ENCODE measurements at places on chromosomes 2 and 18. TPM values are rescaled to one million over a fixed set of nuclear protein-coding genes. Genes with fewer than 3 reads are reported as not detected.

- DNase-seq = peak; percentile 68
- peak within 1 kb of the TSS; percentile 91 for H3K4me3 ChIP-seq
Observed at GRCh38 chr2:60553495-60554073, at the start of gene BCL11A. Gene BCL11A (minus strand): TSS chr2:60553654. CDS start chr2:60553270, 384 bp downstream.

DNA sequence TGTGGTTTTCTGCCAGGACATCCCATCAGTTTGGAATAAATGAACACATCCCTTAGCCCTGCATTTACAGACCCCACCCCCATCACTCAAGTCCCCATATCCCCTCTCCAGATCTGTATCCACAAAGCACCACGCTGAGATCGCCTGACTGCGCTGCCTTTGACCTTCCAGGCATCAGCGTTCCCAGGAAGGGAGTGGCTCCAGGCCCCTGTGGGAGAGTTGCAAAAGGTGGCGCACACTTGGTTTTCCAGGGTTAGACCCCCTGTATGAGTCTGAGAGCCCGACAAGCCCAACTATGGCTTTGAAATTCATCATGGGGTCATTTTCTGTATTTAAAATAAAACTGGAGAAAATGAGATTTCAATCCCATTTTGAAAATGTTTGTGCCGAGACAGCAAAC lies 137.0 kb upstream of the ZNF236 start:
- DNase-seq = no peak
- no peak overlapping the region for H3K27ac ChIP-seq
- no peaks in the 10 kb centered on the region for H3K36me3 ChIP-seq
- H3K4me1 ChIP-seq = peaks cover 33% of the 10 kb centered on the region
- peaks cover 27% of the 10 kb centered on the region for H3K27me3 ChIP-seq

GRCh38 chr2:187362151-187362550 lies 85.9 kb downstream of the CALCRL start:
- no peak overlapping the region for H3K27ac ChIP-seq
- H3K27me3 ChIP-seq = no peaks in the 10 kb centered on the region
- H3K4me1 ChIP-seq = no peaks in the 10 kb centered on the region
- DNase-seq = no peak
- no peak overlapping the region for H3K4me3 ChIP-seq

DNA sequence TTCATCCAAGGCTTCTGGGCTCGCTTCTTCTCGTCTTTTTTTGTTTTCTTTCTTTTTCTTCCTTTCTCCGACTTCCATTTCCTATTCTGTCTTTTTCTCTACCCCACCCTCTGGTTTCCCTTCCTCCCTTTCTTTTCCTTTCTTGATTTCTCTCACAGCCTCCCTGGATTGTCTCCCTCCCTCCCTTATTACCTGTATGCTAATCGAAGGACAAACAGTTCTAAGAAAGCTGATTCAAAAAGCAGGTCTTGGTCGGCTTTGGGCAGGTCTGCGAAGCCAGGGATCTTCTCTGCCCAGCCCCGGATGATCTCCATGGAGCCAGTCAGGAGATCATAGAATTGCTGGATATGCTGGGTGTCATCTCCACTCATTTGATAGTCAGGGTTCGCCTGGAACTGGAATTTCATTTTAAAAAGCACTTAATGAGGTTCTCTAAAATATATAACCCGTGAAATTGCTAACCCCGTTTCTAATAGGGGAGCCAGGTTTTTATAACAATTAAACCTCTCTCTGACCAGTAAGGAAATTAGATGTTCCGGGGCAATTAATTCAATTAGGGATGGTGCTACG lies 5.9 kb downstream of the NR4A2 start:
- peaks cover 23% of the 10 kb centered on the region for H3K27me3 ChIP-seq
- H3K27ac ChIP-seq = no peak overlapping the region
- H3K4me3 ChIP-seq = no peak overlapping the region
- H3K36me3 ChIP-seq = no peaks in the 10 kb centered on the region

DNA sequence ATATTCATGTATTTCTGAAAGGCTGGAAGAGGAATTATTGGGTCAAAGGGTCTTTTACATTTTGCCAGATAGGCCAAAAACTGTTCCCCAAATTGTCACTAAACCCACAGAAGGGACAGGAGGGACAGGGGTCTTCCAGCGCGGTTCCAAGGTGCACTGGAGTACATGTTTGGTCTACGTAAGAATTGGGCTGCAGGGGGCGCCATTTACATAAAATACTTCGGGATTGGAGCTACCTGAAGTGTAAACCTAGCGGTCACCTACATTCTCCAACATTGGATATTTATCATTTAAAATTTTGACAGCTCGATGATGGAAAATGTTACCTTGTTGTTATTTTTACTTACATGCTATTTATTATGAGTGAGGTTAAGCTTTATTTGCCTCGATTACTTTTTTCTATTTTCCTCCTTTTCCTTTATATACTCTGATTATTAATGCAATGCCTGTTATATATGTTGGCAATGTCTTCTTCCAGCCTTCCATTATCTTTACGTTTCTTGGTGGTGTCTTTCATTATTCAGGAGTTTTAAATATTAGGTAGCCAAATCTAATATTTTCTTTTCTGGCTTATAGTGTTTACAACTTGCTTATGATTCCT lies 43.0 kb upstream of the RAB6C start:
- no peaks in the 10 kb centered on the region for H3K4me1 ChIP-seq
- no peaks in the 10 kb centered on the region for H3K36me3 ChIP-seq
- no peak overlapping the region for H3K4me3 ChIP-seq
- H3K27ac ChIP-seq = no peak overlapping the region

The RUFY4 gene
- not detected for polyA plus RNA-seq

The SLC9A2 gene
- polyA plus RNA-seq = 0.13 TPM

The CRACDL gene
- polyA plus RNA-seq = 1.6 TPM

The LCT gene
- 0.01 TPM for polyA plus RNA-seq

The ZBTB7C gene
- polyA plus RNA-seq = 0.58 TPM
